Activated naive CD4-positive, alpha-beta T cell treated with anti-CD3 and anti-CD28 coated beads, Interleukin-2, amount 50 U/mL, for 72 hours (primary cell): ENCODE measurements at places on chromosomes 12 and 14. TPM values are rescaled to one million over a fixed set of nuclear protein-coding genes. Genes with fewer than 3 reads are reported as not detected.

DHH gene
- total RNA-seq: 0.19 TPM

GRCh38 chr12:47909839-47910465 lies 5.2 kb upstream of the VDR start:
- no peak for DNase-seq

DNA sequence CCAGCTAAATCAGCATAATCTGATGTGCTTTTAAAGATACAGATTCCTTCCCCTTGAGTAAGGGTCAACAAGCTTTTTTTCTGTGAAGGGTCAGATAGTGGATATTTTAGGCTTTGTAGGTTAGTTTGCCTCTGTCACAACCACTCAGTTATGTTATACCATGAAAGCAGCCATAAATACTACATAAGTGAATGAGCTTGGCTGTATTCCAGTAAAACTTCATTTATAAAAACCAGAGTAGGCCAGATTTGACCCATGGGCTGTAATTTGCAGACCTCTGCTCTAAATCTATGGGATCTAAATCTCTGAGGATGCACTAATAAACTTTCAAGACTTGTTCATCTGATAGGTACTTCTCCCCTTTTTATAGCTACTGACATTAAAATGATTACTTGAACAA lies 47.7 kb downstream of the LEMD3 start:
- DNase-seq: no peak

TMEM233 gene
- not detected for total RNA-seq
